NCI-H1930 (cell line): ENCODE measurements at places on chromosomes 13 and 19.

- DNase-seq = no peak
Measured at GRCh38 chr19:42362891-42363440, 27.1 kb downstream of the CNFN start.

DNA sequence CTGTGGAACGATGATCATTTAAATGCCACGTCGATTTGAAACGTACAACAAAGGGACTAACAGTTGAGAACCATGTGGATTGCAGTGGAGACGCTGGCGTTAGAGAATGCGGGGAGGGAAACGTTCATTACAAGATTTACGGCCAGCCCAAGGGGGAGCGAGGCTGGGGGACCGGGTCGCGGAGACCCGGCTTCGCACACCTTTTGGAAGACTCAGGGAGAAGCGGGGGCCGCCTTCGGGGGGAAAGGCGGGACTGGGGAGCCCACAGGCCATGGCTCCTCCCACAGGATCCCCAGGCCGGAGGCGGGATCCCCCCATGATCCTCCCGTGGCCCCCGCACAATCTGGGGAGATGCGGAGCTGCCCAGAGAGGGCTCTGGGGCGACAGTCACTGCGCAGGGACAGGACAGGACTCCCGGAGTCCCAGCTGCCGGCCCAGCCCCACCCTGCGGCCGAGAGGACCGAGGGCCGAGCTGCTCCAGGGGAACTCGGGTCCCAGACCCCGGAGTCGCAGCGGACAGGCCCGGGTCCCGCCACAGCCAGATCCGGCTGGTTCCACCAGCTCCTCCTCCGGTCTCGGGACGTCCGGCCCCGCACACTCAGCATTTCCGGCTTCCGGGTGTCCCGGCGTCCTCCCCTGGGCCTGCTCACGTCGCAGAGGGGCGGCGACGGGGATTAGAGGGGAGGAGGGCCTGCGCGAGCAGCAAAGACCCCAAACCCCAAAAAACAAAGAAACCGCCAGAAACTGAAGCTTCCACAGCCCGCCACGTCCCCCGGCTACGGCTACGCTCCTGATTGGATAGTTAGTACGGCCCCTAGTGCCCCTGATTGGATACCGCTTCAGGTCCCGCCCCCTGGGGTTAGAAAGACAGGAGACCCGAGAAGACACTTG lies 21.1 kb upstream of the OR10H1 start:
- peak; percentile 53 for DNase-seq

DNA sequence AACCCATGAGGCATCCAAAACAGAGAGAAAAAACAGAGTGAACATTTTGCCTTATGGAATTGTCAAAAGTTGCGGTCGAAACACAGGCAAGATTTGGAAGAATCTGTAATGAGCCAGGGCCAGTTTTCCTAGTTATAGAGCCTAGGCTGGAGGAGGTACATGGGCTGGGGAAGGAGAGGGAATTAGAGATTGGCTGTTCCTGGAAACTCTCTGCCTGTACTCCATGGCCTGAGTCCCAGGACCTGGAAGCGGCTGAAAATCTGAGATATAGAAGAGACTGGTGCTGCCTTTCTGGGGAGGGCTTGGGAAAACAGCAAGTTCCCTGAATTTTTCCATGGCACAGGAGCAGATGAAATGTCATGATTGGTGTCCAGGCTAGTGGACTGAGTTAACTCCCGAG lies 122.8 kb upstream of the KLF12 start:
- DNase-seq = no peak

- DNase-seq = no peak
Measured at GRCh38 chr19:51365211-51365964, 800 bp downstream of the ETFB start.

DNA sequence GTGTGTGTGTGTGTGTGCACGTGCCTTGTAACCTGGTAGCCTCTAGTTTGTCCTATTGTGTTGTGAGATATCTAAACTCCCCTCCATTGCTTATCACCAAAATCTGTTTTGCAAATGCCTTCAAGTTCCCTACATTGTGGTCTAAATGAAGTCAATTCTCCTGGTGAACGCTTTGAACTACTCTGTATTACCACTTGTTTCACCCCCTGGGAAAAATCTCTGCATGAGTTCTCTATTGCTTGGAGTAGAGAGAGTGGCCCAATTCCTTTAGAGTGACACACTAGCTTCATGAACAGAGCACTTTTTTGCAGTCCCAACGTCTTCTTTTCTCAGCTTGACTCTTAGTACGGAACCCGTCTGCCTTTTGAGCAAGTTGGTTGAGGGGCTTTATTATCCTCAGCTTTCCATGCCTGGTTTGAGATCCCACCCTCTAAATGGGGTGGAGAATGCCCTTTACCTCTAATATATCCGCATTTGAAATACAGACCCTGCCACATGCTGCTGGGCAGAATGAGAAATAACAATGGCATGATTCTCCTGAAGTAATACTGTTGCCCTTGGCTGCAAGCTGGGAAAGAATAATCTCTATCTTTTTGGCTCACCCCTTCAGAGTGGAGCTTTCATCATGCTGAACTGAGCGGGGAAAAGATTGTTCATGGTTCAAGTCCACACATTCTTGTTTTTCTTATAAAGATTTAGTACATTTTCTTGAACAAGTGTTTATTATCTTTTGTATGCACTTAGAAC lies 2545.3 kb downstream of the PCDH9 start:
- no peak for DNase-seq

- DNase-seq = no peak
Measured at GRCh38 chr19:31255174-31255799, 93.9 kb downstream of the TSHZ3 start.

- DNase-seq = no peak
Measured at GRCh38 chr13:71858647-71859046, 8.4 kb downstream of the DACH1 start.

- DNase-seq = peak; percentile 32
Measured at GRCh38 chr13:100347968-100348367, 240.6 kb downstream of the GGACT start.

DNA sequence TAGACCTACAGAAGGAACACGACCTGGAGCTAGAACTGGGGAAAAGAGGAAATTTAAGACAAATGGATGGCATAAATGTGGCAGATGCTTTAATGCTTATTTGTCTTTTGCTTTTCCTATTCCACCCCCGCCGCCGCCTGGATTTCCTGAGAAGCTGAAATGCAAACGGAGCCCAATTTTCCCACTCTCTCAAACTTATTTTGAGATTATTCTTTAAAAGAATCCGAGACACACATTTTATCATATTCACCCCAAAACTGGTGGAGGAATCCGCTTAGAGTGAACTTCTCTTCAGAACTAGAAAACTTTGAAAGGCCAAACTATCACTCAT lies 5.8 kb downstream of the POU4F1 start:
- DNase-seq = no peak

GRCh38 chr19:33177417-33177979 lies 16.6 kb upstream of the LRP3 start:
- peak; percentile 65 for DNase-seq

GRCh38 chr13:25169951-25170553 lies 2.0 kb downstream of the AMER2 start:
- DNase-seq = no peak

DNA sequence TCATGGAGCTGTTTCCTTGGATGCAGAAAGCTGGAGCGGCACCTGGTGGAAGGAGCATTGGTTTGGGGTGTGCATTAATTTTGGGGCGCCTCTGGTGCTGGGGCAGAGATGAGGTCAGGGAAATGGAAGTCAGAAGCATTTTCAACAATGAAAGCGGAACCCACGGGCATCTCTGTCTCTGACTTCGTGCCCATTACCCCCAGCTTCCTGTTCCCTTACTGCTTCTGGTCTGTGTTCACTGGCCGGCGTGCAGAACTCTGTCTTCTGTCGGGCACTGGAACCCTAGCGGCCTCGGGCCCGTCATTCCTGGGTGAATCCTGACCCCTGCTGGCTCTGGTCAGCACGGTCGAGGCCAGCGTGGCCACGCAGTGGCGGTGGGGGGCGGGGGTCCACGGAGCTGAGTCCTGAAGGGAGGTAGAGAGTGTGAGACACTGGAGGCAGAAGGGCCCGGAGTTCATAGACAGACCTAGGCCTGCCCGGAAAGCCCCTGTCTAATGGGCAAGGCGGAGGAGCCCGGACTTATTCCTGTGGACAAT lies 7.9 kb upstream of the LINGO3 start:
- DNase-seq = no peak

DNA sequence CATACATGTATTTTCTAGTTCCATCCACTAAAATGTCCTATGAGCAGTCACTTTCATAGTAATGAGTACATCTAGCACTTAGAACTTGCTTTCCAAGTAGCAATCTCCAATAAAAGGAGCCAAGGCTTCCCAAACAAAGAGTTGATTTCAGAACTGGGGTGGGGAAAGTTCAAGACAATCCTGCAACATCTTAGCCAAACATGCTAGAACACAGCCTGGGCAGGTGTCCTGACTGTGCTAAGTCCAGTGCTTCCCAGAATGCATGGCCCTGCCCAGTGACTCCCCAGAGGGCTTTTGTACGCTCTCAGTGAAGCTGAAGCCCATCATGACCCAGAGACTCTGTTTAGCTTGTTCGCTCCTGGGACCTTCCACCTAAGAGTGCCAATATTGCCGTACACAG lies 106.7 kb upstream of the UBAC2 start:
- no peak for DNase-seq

- DNase-seq = no peak
Measured at GRCh38 chr19:18435178-18435841, 2.6 kb downstream of the ISYNA1 start.

DNA sequence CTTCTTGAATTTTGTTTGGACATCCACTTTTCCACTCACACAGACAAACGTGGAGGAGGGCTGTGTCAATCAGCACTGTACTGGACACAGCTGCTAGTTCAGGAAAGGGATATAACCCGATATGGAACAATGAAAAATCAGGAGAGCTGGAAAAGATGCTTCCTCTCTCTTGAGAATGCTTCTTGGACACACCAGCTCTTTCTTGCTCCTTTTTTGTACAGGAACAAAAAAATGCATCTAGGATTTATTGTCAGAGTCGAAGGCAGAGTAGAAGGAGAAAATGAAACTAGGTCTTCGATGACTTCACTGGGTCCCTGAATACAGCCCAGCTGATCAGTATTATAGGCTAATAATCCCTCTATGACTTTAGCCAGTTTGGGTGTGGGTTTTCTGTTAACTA lies 62.2 kb downstream of the PEG3 start:
- no peak for DNase-seq

- DNase-seq = no peak
Measured at GRCh38 chr13:44566601-44567000, 9.5 kb downstream of the TSC22D1 start.

DNA sequence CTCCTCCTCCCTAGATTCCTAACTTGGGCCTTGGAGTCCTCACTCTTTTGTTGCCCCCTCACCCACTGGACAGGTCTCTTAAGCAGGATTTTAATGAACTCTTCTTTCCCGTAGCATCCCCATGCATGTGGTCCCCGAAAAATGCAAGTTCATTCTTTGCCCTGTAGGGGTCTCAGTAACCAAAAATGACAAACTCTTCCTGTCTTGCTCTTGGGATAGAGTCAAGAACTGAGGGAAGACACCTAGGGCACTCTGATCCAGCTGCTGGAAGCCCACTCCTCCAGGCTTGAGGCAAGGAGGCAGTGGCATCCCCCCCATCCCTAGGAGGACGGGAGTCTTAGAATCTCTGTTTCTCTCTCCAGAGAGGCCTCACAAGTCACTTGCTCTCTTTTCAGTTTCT lies 987.0 kb downstream of the DIAPH3 start:
- DNase-seq = no peak

GRCh38 chr19:7418596-7418995 lies 69.9 kb downstream of the ARHGEF18 start:
- no peak for DNase-seq

DNA sequence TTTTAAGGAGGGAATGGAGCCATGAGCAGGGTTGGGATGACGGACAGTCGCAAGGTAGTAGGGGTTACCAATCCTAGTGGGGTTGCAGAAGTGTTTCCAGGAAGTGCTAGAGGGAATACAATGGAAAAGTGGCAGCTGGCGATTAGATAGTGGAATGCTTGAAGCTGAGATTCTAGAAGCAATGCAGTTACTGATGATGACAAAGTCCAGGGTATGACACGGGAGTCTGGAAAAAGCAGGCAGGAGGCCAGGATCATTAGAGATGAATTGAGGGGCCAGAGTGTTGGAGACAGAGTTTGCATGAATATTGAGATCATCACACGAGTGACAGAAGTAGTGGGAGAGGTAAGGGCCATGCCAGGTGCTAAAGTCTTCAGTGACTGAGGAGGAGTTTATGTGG lies 17.3 kb upstream of the KL start:
- no peak for DNase-seq

GRCh38 chr13:35598233-35598632 lies 121.7 kb upstream of the MAB21L1 start:
- DNase-seq = no peak

GRCh38 chr19:8487137-8487851 lies 15.1 kb downstream of the PRAM1 start:
- DNase-seq = no peak

DNA sequence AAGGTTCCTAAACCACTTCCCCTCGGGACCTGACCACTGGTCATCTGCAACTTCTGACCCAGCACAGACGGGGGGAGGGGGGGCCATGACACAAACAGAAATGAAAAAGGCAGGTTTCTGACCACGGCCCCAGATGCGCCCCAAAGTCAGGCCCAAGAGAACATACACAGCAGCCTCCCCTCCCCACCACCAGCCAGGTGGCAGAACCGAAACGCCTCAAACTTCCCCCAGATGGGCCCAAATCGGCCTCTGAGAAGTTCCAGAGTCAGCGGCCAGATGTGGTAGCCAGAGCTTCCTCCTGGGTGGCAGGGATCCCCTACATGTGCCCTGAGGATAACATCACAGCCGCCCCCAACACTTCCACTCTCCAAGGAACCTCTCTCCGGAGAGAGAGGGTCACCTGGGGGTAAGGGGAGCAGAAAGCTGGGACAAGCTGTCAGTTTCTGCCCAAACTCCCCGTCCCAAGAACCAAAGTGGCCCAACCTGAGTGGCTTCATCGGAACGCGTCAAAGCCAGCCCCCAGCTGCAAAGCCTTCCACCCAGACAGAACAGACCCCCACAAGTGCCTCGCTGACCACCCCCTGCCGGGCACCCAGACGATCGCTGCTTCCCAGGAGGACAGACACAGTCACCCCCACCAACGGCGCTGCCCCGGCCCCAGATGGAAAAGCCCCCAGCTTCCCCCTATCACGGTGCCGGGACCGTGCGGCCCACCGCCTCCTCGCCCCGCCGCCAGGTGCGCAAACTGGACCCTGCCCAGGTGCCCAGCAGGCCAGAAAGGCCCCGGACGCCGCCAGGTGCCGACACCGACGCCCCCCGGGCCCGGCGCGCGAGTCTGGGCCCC lies 800 bp downstream of the ELL start:
- no peak for DNase-seq

DNA sequence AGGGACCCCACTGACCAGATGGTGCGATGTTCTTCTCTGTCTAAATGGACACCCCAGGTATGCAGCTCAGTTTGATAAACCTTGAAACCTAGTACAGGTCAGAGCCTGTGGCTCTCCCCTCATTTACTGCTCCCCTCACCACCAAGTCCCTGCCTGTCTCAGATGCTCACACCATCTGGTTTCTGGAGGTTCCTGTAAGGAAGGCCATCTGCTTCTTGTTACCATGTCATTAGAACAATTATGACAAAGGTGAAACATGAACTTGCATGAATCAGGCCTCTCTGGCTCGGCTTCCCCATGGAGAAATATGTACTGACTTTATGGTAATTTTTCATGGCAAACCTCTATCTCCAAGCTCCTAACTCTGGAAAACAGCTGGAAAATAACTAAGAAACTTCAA lies 965.7 kb downstream of the UQCRFS1 start:
- no peak for DNase-seq

- no peak for DNase-seq
Measured at GRCh38 chr19:33785795-33786194, 10.9 kb upstream of the KCTD15 start.

- no peak for DNase-seq
Measured at GRCh38 chr19:45311621-45312020, 11.1 kb downstream of the CKM start.

GRCh38 chr19:4090356-4091220 lies 23.9 kb upstream of the ZBTB7A start:
- no peak for DNase-seq
